Activated CD4-positive, alpha-beta T cell treated with anti-CD3 and anti-CD28 coated beads, Interleukin-2, Interleukin-4, amounts not matched to agents 100 ng/mL and 50 ng/mL, durations not matched to agents 16 hours and 8 hours (primary cell): ENCODE measurements at places on chromosomes 1 and 21.

- DNase-seq, result no peak
Measured at GRCh38 chr1:24517898-24518297, 15.3 kb downstream of the RCAN3 start.

GRCh38 chr1:186978596-186979556 is 150.1 kb downstream of the PLA2G4A start:
- no peak for DNase-seq

GRCh38 chr1:24386241-24386640 is 27.3 kb downstream of the STPG1 start:
- DNase-seq, result no peak

DNA sequence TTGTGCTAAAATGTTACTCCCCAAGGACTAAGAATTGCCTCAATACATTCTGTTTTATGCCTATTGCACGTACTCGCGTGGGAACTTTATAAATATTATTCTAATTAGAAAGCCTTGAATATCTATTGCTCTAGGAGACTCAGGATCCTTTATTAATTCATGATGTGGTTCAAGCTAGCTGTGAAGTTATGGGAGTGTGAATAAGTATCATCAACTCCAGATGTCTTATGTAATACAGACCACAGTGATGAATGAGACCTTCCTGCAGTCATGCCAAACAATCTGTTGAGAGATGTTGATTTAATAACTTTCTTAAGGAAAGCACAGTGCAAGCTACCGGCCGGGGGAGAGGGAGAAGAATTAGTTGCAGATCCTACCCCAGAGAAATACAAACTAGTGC is 519.2 kb upstream of the ZP4 start:
- DNase-seq, result no peak

DNA sequence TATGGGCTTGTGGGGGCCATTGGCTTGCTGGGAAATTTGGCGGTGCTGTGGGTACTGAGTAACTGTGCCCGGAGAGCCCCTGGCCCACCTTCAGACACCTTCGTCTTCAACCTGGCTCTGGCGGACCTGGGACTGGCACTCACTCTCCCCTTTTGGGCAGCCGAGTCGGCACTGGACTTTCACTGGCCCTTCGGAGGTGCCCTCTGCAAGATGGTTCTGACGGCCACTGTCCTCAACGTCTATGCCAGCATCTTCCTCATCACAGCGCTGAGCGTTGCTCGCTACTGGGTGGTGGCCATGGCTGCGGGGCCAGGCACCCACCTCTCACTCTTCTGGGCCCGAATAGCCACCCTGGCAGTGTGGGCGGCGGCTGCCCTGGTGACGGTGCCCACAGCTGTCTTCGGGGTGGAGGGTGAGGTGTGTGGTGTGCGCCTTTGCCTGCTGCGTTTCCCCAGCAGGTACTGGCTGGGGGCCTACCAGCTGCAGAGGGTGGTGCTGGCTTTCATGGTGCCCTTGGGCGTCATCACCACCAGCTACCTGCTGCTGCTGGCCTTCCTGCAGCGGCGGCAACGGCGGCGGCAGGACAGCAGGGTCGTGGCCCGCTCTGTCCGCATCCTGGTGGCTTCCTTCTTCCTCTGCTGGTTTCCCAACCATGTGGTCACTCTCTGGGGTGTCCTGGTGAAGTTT is 550 bp downstream of the RXFP4 start:
- DNase-seq, result no peak

DNA sequence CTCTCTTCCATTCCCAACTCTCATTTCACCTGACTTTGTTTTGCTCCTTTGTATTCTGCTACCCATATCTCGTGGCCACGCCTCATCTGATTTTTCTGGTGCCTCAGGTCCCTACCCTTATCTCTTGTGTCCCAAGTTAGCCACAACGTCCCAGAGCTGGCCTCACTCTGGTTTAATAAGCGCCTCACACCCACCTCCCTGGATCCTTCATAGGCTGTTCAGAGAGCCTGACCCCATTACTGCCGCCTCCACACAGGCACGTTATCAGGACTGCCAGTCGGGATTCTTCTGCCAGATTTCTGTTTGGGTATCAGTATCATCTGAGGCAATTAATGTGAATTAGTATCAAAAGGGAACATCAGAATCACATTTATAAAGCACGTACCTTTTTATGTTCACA is 34.7 kb upstream of the TMEM125 start:
- DNase-seq, result no peak

DNA sequence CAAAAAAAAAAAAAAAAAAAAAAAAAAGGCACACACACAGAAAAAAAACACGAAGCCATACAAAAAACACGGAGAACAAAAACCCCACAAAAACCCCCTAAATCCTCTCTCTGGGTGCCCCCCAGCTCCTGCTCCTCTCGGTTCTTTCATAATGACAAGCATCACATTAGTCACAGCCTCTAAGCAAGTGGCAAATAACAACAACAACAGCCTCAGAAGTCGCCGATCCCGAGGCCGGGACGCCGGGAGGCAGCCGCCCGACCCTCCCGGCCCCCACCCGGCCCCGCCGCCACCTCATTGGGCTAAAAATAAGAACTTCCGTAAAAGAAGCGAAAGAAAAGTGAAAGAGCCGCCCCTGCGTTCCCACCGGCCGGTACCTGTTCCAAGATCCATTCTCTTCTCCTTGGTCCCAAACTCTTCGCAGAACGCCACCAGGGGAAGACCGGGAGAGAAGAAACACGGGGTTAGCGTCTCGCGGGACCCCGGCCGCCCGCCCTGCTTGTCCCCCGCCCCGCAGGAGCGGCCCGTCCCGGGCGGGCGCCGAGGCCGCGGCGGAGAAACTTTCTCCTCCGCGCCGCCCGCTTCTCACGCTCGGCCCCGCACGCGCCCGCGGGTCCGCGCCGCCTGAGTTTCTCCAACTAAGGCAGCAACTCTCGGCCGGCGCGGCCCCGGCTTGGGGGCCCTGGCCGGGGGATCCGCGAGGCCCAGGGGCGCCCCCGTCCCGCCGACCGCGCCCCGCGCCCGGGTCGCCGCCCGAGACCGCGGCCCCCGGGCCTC is 102.8 kb downstream of the CASZ1 start:
- DNase-seq, result peak; percentile 44

- no peak for DNase-seq
Measured at GRCh38 chr1:64038119-64038518, 165.3 kb upstream of the UBE2U start.

DNA sequence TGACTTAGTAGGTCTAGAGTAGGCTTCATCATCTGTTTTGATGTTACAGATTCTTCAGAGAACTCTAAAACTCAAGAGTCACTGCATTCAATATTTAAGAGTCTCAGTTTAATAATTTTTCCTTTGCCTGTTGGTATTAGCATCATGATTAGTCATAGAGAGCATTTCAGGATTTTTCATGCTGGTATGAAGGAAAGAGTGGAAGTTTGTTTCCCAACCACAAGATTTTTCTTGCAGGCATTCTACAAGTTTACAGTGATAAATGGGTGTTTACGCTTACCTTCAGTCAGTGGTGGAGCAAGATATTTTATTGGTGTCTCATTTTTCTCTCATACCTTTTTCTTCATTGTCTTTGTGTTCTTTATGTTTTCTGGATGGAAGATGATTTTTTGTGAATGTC is 58.4 kb upstream of the MYOCOS start:
- DNase-seq, result no peak

DNA sequence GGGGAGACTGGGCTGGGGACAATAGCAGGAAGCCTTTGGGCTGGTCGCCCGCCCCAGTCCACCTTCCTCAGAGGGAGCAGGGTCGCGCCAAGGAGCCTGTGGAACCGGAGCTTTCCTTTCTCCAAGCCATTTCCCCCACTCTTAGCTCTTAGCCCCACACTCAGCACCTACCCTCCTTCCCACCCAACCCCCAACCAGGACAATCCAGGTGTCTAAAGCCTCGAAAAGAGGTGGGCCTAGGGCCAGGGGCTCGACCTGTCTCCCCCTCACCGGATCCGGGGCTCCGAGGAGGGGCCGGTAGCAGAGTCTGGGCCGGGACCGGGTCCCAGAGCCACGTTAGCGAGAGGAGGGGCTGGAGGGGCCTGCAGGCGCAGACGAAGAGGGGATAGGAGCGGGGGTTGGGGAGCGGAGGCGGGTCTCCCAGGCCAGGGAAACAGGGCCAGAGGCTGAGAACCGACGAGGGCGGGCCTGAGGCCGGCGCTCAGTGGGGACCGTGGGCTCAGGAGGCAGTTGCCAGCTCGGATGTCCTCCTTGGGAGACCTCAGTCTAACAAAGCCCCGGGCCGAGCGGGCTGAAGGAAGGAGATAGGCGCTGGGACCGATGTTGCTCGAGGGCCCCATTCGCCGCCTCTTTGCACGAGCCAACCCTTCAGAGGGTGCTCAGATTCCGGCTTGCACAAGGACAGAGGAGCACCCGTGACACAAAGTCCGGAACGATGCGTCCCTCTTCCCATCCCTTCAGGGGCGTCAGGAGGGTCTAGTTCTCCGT is 943 bp downstream of the SEMA6C start:
- DNase-seq, result no peak

DNA sequence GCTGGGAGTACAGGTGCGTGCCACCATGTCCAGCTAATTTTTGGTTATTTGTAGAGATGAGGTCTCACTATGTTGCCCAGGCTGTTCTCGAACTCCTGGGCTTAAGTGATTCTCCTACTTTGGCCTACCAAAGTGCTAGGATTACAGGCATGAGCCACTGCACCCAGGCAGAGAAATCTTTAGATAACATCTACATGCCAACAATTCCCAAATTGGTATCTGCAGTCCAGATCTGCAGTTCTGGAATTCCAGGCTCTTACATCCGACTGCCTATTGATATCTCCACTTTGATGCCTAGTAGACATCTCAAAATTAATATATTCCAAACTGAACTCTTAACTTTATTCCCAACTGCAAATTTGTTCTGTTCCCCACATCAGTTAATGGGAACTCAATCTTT is 23.3 kb downstream of the INAVA start:
- DNase-seq, result no peak

DNA sequence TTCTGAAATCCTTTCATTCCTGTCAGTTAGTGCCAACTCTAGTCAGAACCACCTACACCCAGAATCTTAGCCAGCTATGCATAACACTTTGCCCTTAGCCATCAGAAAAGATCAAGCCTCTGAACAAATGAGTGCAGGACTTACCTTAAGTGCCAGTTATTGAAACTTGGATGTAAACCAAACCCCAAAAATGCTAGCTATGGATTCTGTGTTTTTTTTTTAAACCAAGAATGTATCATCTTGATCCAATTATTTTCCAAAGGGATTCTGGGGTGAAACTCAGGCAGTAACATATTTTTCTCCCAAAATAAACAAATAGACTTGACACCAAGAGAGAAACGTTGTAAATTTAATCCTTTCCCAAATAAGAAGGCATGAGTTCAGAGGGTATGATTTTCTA is 538.6 kb upstream of the ADAMTS5 start:
- DNase-seq, result no peak

GRCh38 chr1:98964198-98964597 is 40.5 kb downstream of the PLPPR5 start:
- DNase-seq, result no peak

- DNase-seq, result no peak
Measured at GRCh38 chr1:197222780-197223179, 45.3 kb upstream of the CRB1 start.
